ENCODE measurements at places on chromosomes 2 and 18.
A peak's percentile ranks its signal among the peaks of the same experiment; 100 is the strongest.

DNA sequence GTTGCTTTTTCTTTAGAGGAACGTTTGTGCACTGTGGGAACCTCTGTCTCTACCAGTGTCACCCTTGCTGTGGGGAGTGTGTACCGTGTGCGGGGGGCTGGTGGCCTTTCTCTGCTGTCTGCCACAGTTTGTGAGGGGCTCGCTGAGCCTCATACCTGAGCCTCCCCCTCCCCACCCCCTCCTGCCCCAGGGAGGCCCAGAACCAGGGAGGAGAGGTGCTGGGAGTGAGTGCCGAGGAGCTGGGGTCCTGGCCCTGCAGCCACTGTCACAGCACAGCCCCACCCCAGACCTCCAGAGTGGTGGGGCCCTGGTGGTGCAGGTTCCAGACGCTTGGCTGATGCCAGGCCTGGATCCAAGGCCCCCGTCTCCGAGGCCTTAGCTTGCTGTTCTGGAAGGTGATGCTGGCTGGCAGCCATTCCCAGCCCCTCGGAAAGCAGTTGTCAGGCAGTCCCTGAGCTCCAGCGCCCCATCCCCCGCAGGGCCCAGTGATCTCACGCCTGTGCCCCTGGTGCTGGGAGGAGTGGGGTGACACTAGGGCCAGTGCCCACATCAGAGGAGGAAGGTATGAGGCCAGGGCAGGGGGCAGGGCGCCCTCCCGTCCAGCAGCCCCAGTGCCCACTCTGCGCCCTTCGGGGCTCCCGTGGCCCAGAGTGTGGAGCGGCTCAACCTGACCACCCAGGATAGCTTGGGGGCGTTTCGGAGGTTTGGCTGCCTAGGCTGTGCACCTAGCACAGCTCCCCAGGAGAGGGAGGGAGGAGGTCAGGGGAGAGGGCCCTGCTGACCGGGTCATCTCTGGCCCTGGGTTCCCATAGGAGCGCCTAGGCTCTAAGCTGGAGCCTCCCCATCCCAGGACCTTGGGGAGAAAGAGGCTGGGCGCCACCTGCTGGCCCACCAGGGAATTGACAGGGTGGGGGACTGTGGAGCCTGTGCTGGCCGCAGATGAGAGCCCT is 53.0 kb upstream of the ALPP start:
- peak; percentile 38 for DNase-seq

GRCh38 chr2:101396316-101396717 is 9.0 kb upstream of the CREG2 start:
- DNase-seq: no peak

DNA sequence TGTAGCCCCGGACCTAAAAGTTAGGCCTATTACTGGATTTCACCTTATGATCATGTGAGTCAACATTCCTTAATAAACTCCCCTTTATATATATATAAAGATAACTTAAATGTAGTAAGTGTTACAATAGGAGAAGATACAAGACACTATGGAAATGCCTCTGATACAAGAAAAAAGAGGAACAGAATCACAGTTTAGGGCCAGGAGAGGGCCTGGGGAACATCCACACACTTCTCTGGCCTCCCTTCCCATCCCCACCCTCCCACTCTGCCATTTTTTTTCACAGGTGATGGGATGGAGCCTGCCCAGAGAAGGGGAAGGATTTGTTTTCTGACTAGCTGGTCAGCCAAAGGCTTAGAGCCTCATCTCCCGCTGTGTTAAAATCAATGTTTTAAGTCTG is 6.4 kb downstream of the CDC42EP3 start:
- DNase-seq: no peak

DNA sequence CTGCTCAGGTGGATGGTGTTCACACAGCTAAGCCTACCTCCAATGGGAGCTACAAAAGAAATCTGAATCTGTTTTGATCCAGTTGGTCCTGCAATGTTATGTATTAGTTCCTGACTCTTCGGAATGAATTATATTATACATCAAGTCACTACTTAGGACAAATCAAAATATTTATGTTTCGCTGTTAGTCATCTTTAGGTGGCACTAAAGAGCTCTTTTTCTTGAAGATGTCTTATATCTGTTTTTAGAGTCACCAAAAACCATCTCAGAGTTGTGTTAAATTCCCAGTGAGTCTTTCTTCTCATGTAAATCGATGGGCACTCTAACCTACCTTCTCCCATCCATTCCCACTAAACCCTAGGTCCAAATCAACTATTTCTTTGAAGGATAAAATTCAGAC is 2.2 kb downstream of the DNER start:
- no peak for DNase-seq

DNA sequence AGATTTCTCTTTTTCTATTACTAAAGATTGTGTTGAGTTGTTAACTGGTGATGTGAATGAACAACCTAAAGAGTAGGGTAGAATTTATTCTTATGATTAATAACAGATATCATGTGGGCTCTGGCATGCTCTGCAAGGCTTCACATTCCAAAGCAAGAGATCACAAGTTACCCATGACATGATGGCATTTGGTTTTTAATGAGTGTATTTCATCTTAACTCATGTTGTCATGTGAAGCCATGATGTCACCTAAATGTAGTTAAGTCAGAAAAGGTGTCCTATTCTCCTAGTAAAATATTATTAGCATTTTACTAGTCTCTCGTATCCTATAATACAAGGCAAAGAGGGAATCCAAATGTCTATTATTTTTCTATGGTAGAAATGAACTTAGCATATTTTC is 678.0 kb downstream of the ARHGAP15 start:
- no peak for DNase-seq
